ENCODE measurements at places on chromosomes 1 and 21.

DNA sequence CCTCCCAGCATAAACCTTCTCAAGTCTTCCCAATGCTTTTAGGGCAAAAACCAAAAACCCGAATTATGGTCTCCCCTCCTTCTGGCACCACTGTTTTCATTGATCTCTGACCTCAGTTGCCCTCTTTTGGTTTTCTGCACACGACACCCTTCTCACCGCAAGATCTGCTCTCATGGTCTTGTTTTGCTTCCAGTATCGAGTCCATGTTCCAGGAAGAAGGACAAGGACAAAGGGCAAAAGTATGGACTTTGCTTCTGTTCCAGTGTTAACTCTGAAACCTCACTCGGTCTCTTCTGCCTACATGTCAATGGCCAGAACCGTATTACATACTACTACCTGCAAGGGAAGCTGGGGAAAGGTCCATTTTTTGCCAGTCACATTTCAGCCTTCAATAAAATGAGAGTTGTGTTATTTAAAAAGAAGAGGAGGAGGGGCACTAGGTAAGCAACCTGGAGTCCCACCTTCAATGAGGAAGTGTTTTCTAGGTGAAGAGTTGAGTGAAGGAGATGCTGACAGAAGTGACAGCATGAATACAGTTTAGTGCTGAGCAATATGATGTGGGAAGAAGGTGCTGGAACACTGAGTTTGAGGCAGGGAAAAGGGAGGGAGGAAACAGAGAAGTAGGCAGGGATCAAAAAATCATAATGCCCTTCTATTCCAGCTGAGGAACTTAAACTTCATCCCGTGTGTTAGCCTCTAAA is 183.4 kb downstream of the FGGY start:
- DNase-seq: no peak

GRCh38 chr1:54273092-54273794 is 73.3 kb downstream of the MRPL37 start:
- no peak for DNase-seq

- no peak for DNase-seq
These were observed 3.3 kb downstream of the TXNIP start for GRCh38 chr1:145992958-145993617.

- no peak for DNase-seq
These were observed 39.7 kb downstream of the PCNT start for GRCh38 chr21:46363698-46364097.

GRCh38 chr21:15291621-15292266 is 226.9 kb upstream of the NRIP1 start:
- DNase-seq: no peak
